ENCODE measurements at places on chromosomes 11 and 22.

- peak; percentile 53 for DNase-seq
Observed at GRCh38 chr11:133927690-133928627, 28.8 kb downstream of the IGSF9B start.

- DNase-seq, result no peak
Observed at GRCh38 chr11:12547953-12548650, 126.1 kb upstream of the TEAD1 start.

GRCh38 chr11:123561431-123561800 lies 93.0 kb downstream of the SCN3B start:
- DNase-seq, result no peak

- no peak for DNase-seq
Observed at GRCh38 chr11:61331651-61332050, 1.3 kb downstream of the DDB1 start.

DNA sequence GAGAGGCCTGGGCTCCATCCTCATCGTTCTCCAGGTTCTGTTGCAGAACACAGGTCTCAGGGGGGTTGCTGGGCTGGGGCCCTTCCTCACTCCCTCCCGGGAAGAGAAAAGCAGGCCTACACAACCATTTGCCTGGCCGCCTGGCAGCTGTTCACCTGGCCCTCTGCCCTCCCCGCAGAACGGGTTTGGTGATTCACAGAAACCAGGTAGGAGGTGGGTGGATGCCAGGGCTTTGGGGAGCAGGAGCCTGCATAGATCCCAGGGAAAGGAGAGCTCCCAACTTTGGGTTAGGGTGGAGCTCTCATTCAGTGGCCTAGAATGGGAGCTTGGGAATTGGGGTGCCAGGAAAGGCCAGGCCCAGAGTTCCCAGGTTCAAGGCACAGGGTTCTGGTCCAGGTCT lies 995 bp downstream of the TMEM134 start:
- DNase-seq, result no peak
